ENCODE measurements at places on chromosomes 2 and 18. TPM values are rescaled to one million over a fixed set of nuclear protein-coding genes. Genes with fewer than 3 reads are reported as not detected.

IL36B gene
- total RNA-seq = not detected

XDH gene
- 4.6 TPM for total RNA-seq

MRPL44 gene
- 39.1 TPM for total RNA-seq

HOXD12 gene
- total RNA-seq = not detected

CDK5R2 gene
- total RNA-seq = not detected

SPATA3 gene
- not detected for total RNA-seq

MROH2A gene
- not detected for total RNA-seq

TYMS gene
- 36.3 TPM for total RNA-seq

ELOA2 gene
- total RNA-seq = not detected

RNU2-63P gene
- not detected for total RNA-seq

ALLC gene
- total RNA-seq = not detected

CLEC4F gene
- not detected for total RNA-seq

CCDC121 gene
- total RNA-seq = 0.21 TPM

ASAP2 gene
- 21.3 TPM for total RNA-seq

OTOF gene
- total RNA-seq = not detected

GPR45 gene
- not detected for total RNA-seq

DSEL gene
- 1.4 TPM for total RNA-seq

ACTG2 gene
- 2.3 TPM for total RNA-seq
